Cardiac muscle cell (in vitro differentiated cells and primary cell): ENCODE measurements at places on chromosomes 5 and 9. TPM values are rescaled to one million over a fixed set of nuclear protein-coding genes. Genes with fewer than 3 reads are reported as not detected.

- H3K4me3 ChIP-seq = no peak overlapping the region
- DNase-seq = no peak
- H3K36me3 ChIP-seq = no peaks in the 10 kb centered on the region
- H3K27ac ChIP-seq = no peak overlapping the region
- no peaks in the 10 kb centered on the region for H3K4me1 ChIP-seq
Observed at GRCh38 chr5:38872826-38873225, 27.0 kb downstream of the OSMR start.

The PRSS3 gene
- 0.24 TPM in 1 of 2 replicates, not detected in the other for polyA plus RNA-seq

- peak within 1 kb of the TSS; percentile 29 for H3K4me3 ChIP-seq
- H3K27me3 ChIP-seq = peaks cover 52% of the 10 kb centered on the region
- H3K4me1 ChIP-seq = no peaks in the 10 kb centered on the region
- H3K36me3 ChIP-seq = no peaks in the 10 kb centered on the region
Observed at GRCh38 chr5:1294835-1295649, at the start of gene TERT. Gene TERT, minus strand, starts transcription at chr5:1295068. Its CDS starts 79 bp downstream, at chr5:1294989.

The FOXD1 gene
- 0.28 TPM in 1 of 2 replicates, not detected in the other for polyA plus RNA-seq

- no peaks in the 10 kb centered on the region for H3K27me3 ChIP-seq
- no peak for DNase-seq
- peaks cover 10% of the 10 kb centered on the region for H3K36me3 ChIP-seq
- no peaks in the 10 kb centered on the region for H3K4me1 ChIP-seq
- H3K27ac ChIP-seq = no peak overlapping the region
Observed at GRCh38 chr9:127680846-127681245, 25.9 kb upstream of the CFAP157 start.

DNA sequence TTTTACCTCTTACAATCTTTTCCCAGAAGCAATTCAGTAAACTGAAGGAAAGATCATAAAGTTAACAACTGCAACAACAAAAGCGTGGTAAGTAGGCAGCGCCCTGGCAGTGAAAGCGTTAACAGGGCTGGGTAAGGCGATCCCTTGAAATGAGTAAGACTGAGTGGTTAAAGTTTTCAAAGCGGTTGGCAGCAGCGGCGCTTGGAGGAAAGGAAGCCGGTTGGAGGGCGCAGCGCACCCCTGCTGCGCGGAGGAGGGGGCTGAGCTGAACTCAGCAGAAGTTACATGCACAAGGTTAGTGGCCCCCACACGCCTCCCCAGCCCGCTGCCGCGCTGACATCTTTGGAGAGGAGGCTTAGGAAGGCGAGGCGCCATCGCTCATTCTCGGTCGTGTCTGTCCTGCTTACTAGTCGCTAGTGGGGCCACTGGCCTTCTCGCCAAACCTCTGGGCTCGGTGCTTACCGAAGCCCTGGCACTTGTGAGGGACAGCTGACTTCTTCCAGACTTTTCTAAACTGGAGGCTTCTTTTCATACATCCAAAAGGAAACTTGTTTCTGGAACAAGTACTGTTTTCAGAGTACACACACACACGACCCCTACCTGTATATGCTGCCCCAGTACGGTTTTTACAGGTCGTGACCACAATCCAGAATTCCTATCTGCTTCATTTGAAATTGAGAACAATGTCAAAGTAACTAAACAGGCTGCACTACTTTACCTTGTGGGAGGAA is at the start of gene SH3RF2:
Gene SH3RF2 (plus strand): TSS at position 178 of the 731 bp plus-strand sequence. CDS start 1,351 bp downstream, outside the sequence.
- H3K36me3 ChIP-seq = no peaks in the 10 kb centered on the region
- peak within 1 kb of the TSS; percentile 91 for H3K27ac ChIP-seq
- peaks cover 38% of the 10 kb centered on the region for H3K4me1 ChIP-seq

- H3K4me3 ChIP-seq = no peak overlapping the region
- DNase-seq = no peak
Observed at GRCh38 chr5:110514030-110514429, 212.4 kb downstream of the TMEM232 start.

- peaks cover 99% of the 10 kb centered on the region for H3K27me3 ChIP-seq
- no peak for DNase-seq
- peaks cover 9% of the 10 kb centered on the region for H3K4me1 ChIP-seq
- no peak overlapping the region for H3K27ac ChIP-seq
- H3K4me3 ChIP-seq = no peak overlapping the region
Observed at GRCh38 chr5:43038496-43038989, 1.6 kb downstream of the ANXA2R start.

DNA sequence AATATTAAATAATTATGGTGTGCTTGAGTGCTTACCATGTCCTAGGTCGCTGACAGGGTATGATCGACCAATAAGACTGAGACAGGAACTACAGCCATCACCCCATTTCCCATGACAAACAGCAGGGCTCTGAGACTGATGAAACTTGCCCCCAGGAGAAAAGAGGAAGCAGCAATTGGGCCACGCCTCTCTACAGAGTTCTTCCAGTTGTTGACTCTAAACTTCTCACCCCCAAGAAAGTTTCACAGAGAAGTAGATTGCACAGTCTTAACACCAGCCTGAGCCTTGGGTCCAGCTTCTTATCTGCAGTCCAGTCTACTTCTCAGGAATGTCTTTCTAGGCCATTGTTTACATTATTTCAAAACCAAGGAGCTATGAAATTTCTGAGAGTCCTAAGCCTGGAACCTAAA is 182.2 kb upstream of the ANKRD55 start:
- H3K4me3 ChIP-seq = no peak overlapping the region
- no peak overlapping the region for H3K27ac ChIP-seq
- no peak for DNase-seq
- no peaks in the 10 kb centered on the region for H3K36me3 ChIP-seq
- H3K4me1 ChIP-seq = peaks cover 13% of the 10 kb centered on the region
